ENCODE measurements at places on chromosomes 7 and 10.

DNA sequence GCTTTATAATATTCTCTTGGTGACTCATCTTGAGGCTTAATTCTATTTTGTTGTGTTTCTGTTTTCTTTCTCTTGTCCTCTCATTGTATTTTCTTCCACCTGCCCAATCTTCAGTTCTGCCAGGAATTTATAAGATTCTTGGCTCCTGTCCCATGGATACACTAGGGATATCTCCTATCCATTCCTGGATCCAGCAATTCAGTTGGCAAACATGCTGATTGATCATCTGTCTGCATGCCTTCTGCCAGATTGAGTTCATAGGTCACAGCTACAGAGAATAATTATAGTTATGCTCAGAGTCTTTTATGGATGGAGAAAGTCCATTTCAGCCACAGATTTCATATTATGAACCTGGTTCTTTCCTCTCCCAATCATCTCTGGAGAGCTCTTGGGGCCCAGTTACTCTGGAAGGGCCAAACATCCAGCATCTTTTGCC lies 140.4 kb upstream of the MAGI2 start:
- DNase-seq: no peak

GRCh38 chr7:108254259-108254658 lies 124.1 kb upstream of the LAMB4 start:
- no peak for DNase-seq

- no peak for DNase-seq
Observed at GRCh38 chr7:22944022-22944421, 69.9 kb downstream of the HYCC1 start.

DNA sequence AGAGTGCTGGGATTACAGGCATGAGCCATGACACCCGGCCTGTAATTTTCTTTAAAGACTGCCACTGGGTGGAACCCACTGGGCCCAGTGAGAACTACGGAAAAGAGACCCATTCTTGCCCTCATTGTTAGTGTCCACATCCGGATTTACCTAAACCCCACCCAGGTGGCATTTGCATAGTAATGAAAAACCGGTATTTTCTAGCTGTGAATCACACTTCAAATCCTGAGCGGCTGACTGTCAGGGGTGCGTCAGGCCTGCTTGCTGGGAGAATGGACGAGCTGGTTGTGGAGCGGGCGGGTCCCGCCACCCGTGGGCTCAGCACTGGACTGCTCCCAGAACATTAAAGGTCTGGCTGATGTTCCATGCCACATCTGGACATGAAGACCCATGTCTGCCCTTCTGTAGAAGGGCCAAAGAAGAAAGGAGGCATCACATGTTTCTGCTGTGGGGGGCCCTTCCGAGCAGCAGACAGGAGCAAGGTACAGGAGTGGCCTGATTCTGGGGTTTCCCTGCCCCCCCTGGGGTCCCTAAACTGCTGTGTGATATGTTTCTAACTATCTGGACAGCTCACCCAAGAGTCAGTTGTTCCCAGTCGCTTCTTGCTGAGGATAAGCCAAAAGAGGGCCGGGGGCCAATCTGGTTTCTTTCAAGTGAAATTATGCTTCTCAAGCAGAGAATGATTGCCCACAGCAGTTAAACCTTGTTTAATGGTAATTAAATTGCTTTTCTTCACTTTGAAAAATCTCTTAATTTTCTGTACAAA lies 46.4 kb downstream of the KIAA1217 start:
- DNase-seq: no peak

- peak; percentile 16 for DNase-seq
Observed at GRCh38 chr10:13100349-13101294, 659 bp downstream of the OPTN start.

DNA sequence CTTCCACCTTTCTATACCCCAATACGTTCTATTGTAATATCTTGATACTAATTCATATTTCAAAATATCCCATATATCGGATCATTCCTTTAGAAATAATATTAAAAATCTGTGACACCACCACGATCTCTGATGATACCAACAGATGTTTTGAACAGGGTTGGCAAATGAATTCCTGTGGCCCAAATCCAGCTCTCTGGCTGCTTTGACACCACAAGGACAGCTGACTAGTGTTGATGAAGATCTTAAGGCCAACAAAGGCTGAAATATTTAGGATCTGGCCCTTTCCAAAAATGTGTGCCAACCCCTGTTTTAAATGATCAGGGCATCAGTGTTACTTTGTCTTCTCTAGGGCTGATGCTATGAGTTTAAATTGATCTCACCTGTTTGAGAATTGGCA lies 380.7 kb upstream of the PFKP start:
- no peak for DNase-seq

GRCh38 chr7:113033959-113034358 lies 52.7 kb downstream of the GPR85 start:
- DNase-seq: no peak

DNA sequence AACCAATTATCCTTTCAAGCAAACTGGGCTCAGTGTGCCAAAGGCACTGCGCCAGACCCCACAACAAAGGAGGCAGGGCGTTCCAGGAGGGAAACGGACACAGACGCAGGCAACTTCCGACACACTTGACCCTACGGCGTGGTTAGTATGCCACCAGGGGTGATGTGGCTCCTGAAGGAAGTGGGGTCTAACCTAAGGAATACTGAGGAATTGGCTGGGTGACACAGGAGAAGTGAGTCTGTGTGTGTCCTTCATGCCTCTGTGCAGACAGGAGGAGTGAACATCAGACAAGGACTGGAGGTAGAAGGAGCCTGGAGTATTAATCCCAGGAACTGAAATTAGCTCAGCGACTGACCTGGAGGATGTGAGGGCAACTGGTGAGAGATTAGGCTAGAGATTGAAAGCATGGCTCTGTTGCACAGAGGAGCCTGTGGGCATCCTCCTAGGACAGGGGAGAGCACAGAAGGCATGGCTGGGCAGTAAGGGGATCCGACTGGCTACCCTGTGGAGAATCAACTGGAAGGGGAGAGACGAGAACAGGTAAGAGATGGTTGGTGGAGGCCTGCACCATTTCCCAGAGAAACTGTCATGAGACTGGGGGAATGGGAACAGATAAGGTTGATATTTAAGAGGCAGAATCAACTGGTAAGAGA lies 27.8 kb downstream of the GSDME start:
- DNase-seq: no peak

GRCh38 chr7:11212816-11213215 lies 239.1 kb downstream of the PHF14 start:
- DNase-seq: no peak

DNA sequence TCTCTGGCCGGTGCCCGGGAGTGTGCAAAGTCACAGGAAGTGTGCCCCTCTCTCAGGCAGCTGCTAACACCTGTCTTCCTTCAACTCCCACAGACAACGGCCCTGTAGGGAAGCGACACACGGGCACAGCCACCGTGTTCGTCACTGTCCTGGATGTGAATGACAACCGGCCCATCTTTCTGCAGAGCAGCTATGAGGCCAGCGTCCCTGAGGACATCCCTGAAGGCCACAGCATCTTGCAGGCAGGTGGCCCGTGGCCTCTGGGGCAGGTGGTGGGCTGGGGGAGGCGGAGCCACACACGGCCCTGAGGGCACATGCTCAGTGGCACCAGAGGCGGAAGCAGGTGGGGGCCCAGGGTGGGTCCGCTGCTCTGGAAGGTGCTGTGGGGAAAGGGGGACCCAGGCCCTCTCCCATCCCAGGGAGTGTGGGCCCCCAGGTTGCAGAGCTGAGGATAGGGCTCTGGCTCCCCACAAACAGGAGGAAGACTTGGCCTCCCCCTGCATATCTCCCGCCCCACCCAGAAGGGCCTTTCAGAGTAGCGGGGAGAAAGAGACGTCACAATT lies 6.9 kb downstream of the C10orf105 start:
- DNase-seq: no peak

- DNase-seq: no peak
Observed at GRCh38 chr7:25970911-25971310, 181.1 kb upstream of the NFE2L3 start.

DNA sequence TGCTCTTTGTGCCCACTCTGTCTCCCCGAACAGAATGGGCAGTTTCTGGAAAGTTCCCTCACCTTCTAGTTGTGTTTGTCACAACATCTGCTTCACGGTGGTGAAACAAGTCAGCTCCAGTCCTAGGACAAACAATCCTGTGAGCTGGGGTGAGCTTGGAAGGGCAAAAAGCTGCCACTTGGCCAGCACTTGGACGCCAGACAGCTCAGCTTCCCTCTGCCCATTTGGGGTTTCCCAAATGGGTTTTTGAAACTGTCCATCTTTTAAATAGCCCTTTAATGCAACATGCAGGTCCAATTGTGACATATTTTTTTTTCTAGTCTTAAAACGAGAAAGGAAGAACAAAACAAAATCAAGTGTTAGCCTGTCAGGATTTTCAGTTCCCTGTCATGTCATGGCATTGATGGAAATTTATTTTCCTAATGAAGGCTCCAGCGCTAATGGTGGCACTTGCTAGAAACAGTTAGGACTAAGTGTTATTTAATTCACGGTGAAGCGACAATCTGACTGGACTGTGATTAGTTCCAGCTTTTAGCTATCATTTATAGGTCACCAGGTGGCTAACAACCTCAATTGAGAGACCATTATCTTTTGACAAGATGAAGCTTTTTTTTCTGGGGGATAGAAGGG lies 181.7 kb downstream of the MYOF start:
- no peak for DNase-seq

DNA sequence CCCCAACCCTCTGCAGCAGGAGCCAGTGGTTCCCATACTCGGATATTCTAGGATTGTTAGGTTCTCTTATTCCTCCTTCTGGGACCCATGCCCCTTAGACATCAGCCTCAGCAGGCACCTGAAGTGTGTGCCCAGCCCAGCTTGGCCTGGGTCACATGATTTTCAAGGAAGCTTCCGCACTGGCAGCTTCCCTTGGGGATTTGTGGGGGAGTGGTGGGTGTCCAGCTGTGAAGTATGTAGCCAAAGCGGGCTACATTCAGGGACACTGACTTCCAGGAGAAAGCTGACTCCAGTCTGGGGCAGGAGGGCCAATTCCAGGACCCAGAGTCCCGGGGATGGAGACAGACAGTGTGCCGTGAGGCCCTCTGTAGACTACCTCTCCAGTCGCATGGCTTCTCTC lies 1.3 kb downstream of the LDB1 start:
- no peak for DNase-seq

DNA sequence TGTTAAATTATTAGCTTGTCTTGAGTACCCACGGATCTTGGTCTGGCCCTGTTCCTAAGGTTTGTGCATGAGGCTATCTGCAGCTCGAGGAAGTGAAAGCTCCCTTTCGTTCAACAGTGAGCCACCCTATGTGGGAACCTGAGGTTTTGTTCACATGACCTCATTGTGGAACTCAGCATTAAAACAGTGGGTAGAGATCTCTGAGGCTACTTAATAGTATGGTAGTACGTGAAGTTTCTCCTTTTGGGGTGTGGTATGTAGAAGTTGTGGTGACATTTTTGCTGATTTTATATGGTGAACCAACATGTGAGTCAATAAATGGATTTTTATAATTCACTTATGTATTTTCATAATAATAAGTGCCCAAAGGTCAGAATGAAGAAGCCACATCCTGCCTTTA lies 252.7 kb upstream of the FERD3L start:
- no peak for DNase-seq

DNA sequence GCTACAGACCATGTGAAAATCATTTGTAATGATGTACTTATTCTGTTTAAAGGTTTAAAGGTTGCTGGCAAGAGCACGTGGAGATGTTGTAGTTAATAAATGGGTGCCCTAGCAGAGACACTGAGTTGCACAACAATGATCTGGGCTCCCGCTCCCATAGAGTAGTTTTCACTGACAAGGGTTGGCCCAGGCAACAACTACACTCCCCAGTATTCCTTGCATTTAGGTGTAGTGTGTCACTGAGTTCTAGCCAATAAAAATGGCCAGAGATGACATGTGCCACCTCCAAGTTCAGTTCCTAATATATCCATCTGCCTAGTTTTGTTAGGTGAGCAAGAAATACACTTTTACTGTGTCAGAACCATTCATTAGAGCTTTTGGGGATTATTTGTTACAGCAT lies 392.1 kb upstream of the MTPN start:
- no peak for DNase-seq

DNA sequence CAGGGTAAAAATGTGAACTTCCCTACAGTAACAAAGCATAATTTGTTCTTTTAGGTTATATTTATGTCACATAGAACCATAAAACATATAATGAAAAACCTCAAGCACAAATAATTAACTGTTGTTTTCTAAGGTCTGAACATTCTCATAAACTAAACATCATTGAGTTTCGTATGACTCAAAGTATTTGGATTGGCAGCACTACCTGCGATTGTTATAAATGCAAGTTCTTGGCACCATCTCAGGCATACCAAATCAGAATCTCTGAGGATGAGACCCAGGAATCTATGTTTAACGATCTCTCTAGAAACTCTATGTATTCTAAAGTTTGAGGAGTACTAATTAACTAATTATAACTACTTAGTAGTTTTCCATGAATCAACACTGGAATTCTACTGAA lies 22.5 kb downstream of the ORC5 start:
- no peak for DNase-seq

DNA sequence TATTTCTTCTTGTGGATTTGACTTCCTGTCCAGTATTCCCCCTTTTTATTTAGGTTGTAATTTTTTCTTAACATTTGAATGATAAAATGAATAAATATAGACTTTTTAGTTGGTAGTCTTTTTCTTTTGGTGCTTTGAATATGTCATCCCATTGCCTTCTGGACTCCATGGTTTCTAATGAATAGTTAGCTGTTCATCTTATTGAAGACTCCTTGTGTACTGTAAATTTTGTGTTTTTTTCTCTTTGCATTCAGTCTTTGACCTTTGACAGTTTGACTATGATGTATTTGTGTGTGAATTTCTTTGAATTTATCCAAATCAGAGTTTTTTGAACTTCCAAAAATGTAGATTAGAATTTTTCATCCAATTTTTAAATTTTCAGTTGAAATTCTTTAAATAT lies 554.3 kb downstream of the NRG3 start:
- DNase-seq: no peak

- no peak for DNase-seq
Observed at GRCh38 chr10:106540645-106541044, 623.9 kb downstream of the SORCS1 start.

DNA sequence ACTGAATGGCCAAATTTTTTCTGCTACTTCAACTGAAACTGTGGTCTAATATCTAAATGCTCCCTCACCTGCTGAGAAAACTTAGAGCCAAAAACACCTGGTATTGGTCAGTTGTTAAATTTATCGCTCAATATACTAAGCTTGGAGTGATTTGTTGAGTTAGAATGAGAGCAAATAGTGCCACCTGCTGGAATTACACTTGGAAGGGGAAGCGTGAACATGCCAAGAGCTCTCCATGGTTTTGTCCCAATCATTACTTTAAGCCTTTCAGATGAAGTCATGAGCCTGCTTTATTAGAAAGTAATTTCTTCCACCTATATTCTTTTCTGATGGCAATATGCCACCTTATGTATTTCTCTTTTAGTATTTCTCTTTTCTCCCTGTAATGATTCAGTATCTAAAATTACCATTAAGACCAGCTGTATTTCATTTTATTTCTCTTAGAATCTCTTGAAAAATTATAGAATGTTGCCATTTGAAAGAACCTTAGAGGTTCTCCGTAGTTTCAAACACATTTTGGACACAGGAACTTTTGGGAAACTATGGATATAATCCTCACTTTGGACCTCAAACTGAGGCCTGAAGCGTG lies 447.8 kb upstream of the C7orf33 start:
- DNase-seq: peak; percentile 59
